Activated CD8-positive, alpha-beta T cell treated with anti-CD3 and anti-CD28 coated beads, Interleukin-2, amount 10 ng/mL, durations not matched to agents 7 days and 5 days (primary cell): ENCODE measurements at places on chromosomes 12 and 14.
A peak's percentile ranks its signal among the peaks of the same experiment; 100 is the strongest.

DNA sequence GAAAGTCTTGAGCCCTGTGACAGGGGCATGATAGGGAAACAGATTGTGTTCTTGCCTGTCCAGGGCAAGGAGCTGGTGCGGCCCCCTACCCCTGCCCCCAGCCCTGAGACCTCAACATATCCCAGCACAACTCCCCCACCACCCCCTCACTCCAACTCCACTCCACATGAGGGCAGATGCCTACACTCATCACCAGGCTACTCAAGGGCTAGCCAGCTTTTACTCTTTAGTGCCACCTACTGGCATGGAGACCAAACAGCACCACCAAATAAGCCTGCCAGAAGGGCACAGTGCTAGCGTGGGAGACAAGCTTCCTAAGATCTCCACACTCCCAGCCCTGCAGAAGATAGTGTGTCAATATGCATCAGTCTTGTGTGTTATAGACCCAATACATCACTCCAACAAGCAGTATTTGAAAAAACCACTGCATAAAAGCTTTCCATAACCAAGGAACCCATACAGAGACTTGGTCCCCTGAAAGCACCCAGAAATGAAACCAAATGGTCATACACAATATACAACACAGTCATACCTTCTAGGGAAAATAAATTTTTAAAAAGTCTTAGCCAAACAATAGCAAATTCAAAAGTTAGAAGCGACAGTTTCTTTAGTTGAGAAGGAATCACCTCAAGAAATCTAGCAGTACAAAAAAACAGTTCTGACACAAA lies 154.4 kb downstream of the KCNK10 start:
- peaks cover 34% of the 10 kb centered on the region for H3K27me3 ChIP-seq
- peak; percentile 69 for DNase-seq
- peak overlapping the region; percentile 13 for H3K4me3 ChIP-seq

DNA sequence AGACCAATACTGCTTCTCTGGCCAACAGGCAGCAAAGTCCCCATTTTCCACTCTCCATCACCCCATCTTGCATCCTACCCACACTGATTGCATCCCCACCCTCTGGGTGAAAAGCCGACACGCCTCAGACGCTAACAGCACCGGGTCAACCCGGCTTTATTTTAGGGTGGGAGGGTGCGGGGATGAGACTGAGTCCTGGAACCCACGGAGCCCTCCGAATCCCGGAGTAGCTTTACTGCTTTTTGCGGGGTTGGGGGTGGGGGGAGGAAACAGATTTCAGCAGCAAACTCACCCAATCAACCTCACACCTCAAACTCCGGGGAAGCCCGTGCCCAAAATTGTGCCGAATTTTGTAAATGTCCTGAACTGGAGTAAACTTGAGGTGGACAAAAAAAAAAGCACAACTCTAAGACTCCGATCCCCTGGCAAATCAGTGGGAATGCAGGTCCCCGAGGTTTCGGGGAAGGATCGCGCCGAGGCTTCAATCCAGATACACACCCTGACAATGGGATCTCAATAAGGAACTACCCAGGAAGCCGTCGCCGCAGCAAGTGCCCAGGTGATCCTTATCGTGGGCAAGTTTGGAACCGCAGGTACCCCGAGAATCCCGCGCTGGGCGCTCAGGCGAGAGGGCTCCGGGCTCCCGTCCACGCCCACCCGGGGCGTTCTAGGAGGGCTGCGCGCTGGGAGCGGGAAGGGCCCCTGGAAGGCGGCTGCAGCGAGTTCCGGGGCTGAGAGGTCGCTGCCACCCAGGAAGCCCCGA lies 1.1 kb downstream of the GCH1 start:
- H3K4me1 ChIP-seq: peaks cover 42% of the 10 kb centered on the region
- H3K36me3 ChIP-seq: peaks cover 24% of the 10 kb centered on the region
- H3K4me3 ChIP-seq: peak overlapping the region; percentile 90
- H3K27ac ChIP-seq: peak overlapping the region; percentile 91

DNA sequence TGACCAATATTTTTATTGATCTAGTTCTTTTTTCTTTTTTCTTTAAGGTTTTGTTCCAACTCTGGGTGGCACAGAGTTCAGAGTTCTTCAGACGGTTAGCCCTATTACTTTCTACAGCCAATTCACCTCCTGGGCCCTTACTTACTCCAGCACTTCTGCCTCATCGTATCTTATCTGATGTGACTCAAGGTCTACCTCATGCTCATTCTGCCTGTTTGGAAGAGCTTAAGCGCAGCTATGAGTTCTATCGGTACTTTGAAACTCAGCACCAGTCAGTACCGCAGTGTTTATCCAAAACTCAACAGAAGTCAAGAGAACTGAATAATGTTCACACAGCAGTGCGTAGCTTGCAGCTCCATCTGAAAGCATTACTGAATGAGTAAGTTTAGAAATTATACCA lies 64.7 kb downstream of the VEZT start:
- no peak overlapping the region for H3K4me3 ChIP-seq
- H3K27ac ChIP-seq: no peak overlapping the region
- H3K27me3 ChIP-seq: no peaks in the 10 kb centered on the region
- H3K36me3 ChIP-seq: peaks cover 27% of the 10 kb centered on the region
- DNase-seq: no peak

- H3K27me3 ChIP-seq: no peaks in the 10 kb centered on the region
- H3K27ac ChIP-seq: no peak overlapping the region
- no peaks in the 10 kb centered on the region for H3K4me1 ChIP-seq
- H3K4me3 ChIP-seq: no peak overlapping the region
- no peak for DNase-seq
Observed at GRCh38 chr14:101476916-101477553, 84.3 kb upstream of the DIO3 start.

GRCh38 chr12:1620092-1620491 lies 8.9 kb upstream of the WNT5B start:
- peak overlapping the region; percentile 37 for H3K27ac ChIP-seq
- no peak for DNase-seq
- no peaks in the 10 kb centered on the region for H3K36me3 ChIP-seq

DNA sequence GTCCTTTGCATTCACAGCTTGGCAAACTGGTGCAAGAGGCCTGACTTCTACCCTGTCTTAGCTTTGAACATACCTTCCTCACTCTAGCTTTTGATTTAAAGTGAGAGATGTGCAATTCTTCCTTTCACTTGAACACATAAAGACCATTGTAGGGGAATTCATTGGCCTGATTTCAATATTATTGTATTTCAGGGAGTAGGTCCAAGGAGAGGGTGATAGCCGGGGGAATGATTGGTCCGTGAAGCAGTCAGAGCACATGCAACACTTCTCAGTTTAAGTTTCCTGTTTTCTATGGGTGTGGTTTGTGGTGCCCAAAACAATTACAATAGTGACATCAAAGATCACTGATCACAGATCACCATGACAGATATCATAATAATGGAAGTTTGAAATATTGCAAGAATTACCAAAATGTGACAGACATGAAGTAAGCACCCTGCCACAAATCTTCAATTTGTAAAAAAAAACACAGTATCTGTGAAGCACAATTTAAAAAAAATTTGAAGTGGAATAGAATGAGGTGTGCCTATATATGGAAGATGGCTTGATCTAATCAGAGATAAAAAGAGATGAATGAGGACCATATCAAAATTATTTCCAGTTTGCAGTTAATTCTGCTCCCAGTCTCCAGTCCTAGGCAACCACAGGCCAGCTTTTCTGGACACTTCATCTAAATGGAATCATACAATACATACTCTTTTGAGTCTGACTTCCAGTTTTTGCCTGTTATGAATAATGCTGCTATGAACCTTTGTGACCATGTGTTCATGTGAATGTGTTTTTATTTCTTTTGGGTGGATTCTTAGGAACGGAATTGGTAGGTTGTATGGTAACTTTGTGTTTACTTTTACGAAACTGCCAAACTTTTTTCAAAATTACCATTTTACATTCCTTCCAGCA lies 23.2 kb downstream of the BORCS5 start:
- H3K27ac ChIP-seq: peak overlapping the region; percentile 92
- H3K27me3 ChIP-seq: no peaks in the 10 kb centered on the region
- peaks cover 52% of the 10 kb centered on the region for H3K36me3 ChIP-seq
- H3K4me1 ChIP-seq: peaks cover 58% of the 10 kb centered on the region

DNA sequence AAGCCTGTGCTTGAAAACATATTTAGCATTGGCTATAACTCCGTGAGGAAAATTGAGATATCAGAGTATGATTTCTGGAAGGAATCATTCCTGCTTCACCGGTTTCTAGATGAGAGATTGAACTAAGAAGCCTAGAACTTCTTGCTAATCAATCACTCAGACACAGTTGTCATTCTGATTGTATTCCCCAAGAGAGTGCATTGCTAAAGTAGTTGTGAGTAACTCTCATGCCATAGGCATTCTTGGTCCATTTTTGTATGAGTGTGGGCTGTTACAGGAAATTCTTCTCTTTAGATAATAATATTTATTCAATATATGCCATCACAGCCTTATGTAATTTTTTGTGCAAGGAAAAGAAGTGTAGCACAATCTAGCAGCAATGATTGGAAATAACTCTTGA lies 893.3 kb upstream of the MDGA2 start:
- DNase-seq: no peak
- no peaks in the 10 kb centered on the region for H3K27me3 ChIP-seq
- H3K36me3 ChIP-seq: no peaks in the 10 kb centered on the region
- no peak overlapping the region for H3K4me3 ChIP-seq
- H3K4me1 ChIP-seq: no peaks in the 10 kb centered on the region
- no peak overlapping the region for H3K27ac ChIP-seq

GRCh38 chr14:104320611-104321086 lies 182.3 kb downstream of the KIF26A start:
- no peak for DNase-seq
- no peaks in the 10 kb centered on the region for H3K4me1 ChIP-seq
- no peak overlapping the region for H3K27ac ChIP-seq

GRCh38 chr12:49328816-49329215 lies 5.8 kb downstream of the TROAP start:
- no peak overlapping the region for H3K4me3 ChIP-seq
- H3K36me3 ChIP-seq: peaks cover 68% of the 10 kb centered on the region
- no peak for DNase-seq
- peaks cover 17% of the 10 kb centered on the region for H3K4me1 ChIP-seq

DNA sequence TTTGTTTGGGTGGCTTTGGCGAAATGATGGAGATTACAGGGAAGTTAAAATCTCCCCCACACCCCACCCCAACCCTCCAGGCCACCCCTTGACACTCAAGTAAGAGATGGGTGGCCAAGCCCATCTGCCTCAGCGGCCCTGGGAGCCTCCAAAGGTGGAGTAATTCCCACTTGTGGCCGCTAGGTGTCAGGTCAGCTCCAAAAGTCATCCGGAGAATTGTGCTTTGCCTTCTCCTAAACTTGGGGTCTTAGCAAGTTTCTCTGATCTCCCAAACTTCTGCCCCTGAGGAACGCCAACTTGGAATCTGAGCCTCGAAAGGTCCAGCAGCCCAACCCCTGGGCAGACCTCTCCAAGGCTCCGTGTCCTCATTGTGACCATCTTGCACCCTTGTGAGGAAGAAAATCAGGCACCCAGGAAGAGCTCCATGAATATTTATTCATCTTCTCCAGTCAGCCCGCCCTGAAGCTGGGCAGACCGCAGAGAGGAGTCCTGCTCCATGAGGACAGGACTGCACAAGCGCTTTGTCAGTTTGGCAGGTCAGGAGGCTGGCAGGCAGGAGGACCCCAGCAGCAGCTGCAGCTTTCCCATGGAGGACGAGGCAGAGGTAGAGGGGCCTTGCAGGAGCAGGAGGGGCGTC lies 46.7 kb downstream of the LRRC74A start:
- H3K27ac ChIP-seq: no peak overlapping the region
- H3K27me3 ChIP-seq: peaks cover 3% of the 10 kb centered on the region
- H3K36me3 ChIP-seq: no peaks in the 10 kb centered on the region
- H3K4me3 ChIP-seq: no peak overlapping the region
- peaks cover 9% of the 10 kb centered on the region for H3K4me1 ChIP-seq

DNA sequence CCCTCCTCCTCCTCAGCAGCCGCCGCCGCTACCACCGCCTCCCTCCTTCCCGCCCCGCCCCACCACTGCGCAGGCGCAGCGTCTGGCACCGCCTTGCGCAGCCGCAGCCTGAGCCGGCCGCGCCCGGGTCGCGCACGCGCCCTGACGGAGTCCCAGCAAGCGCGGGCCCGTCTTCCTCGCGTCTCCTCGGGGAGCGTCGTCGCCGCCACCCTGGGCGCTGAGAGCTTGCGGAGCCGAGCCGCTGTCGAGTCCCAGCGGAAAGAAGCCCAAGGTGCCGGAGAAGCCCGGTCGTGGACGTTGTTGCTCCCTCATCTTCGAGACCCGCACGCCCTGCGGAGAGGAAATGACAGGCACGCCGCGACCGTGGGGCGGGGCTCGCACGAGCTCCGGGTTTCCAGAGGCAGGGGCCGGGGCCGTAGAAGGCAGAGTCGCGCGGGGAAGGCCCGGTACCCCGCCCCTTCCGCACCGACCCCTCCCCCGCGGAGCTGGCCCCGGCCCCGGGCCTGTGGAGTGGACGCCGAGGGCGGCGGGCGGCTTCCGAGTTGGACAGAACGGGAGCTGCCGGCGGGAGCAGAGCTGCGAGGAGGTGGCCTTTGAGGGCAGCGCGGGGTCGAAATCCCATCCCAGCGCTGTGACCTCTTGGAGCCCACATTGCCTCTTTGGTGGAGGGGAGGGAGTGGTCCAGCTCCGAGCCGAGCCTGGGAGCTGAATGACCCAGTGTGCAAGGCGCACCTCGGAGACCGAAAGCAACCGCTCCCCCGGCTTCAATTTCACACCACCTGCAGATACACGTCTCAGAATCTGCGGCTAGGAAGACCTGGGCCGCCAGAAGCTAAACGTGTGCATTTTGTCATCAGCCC lies 469 bp upstream of the RAB35 start:
- H3K27ac ChIP-seq: peak overlapping the region; percentile 78
- peaks cover 53% of the 10 kb centered on the region for H3K36me3 ChIP-seq
- H3K27me3 ChIP-seq: no peaks in the 10 kb centered on the region
- H3K4me3 ChIP-seq: peak overlapping the region; percentile 81

GRCh38 chr12:92436856-92437255 lies 265.9 kb upstream of the PLEKHG7 start:
- no peak overlapping the region for H3K27ac ChIP-seq
- H3K4me3 ChIP-seq: no peak overlapping the region
- H3K4me1 ChIP-seq: peaks cover 9% of the 10 kb centered on the region
- H3K36me3 ChIP-seq: peaks cover 16% of the 10 kb centered on the region
- DNase-seq: no peak

DNA sequence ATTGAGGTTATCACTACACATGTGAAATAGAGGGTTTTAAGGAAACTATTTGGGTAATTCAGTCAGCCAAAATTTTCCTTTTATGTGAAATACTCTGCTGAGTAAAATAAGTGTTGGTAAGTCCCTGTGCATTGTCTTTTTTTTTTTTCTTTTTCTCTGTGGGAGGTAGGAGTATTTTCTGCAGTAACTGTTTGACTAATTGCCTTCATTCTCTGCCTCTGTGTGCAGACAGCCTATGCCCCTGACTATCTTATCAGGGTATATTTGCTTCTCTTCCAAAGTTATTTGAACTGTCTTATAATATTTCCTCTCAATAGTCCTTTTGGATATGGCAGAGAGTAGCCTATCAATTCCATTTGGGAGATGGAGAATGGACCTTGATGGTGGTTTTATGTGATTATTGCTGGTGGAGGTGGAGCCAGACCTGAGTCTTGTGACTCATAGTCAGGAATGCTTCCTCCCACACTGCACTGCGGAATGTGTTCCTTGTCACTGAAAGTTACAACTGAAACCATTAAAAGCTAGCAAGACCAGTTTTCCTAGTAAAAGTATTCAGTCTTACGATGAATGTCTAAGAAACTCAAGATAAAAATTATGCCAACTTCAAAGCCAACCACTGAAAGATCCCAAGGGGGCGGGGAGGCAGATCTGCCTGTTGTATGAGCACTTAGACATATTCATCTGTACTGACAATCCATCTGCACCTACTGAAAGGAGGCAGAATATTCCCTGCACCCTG lies 40.9 kb upstream of the STXBP6 start:
- no peak for DNase-seq
- no peak overlapping the region for H3K27ac ChIP-seq
- H3K27me3 ChIP-seq: peaks cover 10% of the 10 kb centered on the region
- no peaks in the 10 kb centered on the region for H3K4me1 ChIP-seq
- no peak overlapping the region for H3K4me3 ChIP-seq
